ENCODE measurements at places on chromosomes 3 and 15.

DNA sequence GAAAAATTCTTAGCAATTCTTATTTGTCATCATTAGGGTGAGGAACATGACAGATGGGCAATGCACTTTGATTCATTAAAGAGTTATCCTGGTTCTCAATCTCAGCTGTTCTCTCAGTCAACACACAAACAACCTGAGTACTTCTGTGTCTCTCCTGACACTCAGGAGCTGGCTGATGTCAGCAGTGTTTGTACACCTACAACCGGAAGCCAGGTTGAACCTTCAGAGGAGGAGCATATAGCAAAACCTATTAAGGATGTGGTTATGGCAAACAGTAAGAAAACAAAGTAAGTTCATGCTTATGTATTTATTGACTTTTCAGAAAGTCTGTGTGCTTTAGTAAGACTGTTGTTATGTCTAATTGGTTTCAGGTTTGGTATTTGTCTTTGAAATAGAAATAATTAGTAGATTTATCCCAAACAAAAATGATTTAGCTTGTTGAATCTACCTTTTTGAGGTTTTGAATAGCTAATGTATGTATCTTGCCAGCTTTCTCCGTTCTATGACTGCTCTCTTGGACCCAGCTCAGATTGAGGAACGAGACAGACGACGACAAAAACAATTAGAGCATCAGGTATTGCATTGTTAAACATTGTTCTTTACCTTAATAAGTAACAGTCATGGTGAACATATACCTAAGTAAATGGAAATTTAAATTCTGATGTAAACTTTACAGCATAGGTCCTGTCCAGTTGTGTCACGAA is 36.6 kb downstream of the CCDC66 start:
- peak; percentile 28 for DNase-seq

- DNase-seq: peak; percentile 28
Measured at GRCh38 chr3:134796281-134797056, 1.4 kb downstream of the EPHB1 start.

- DNase-seq: no peak
Measured at GRCh38 chr3:70597312-70597711, 284.9 kb upstream of the MDFIC2 start.

GRCh38 chr15:98658831-98659699 is 10.7 kb downstream of the IGF1R start:
- no peak for DNase-seq

DNA sequence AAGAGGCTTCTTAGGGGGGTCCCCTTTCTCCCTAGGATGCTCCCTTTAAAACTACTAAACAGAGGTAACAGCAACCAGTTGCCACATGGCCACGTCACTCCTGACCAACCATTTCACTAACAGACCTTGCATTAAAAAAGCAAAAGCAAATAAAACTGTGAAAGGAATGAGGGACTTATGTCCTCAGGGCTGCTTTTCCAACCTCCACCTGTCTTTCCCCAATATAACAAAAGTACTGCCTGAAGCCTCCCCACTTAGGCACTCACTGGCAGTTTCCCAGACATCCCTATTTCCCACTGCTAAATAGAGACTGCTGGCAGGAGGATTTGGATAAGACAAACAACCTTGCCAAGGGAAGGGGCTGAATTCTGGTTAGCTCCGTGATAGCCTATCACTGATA is 130.3 kb downstream of the ATP8B4 start:
- no peak for DNase-seq

DNA sequence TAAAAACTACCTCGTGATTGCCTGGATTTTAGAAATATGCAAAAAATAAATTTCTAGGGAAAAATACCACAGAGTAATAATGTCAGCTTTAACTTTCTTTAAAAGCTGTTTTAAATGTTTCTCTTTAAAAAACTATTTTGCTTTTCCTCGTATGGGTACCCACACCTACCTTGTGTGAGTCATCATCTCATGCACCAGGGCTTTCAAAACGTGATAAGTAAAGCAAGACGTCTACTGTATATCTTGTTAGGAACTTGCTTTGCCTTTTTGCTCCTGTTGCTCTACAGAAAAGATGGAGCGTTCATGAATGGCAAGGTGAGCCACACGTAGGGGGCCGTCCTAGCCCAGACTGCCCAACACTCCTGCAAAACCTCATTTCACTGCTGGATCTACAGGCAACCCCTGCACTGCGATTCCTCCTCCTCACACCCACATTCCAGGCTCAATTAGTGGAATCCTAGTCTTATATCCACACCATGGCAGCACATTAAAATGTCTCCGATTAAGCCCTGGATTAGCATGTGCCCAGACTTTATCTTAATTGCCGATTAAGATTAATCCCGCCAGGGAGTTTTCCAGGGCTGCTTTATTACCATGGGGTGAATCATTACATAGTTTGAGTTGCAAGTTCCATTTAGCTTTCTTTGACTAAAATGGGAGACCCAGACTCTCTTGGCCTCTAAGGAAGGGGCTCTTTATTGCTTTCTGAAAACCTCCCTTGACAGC is 293.6 kb upstream of the ICE2 start:
- DNase-seq: no peak

- no peak for DNase-seq
Measured at GRCh38 chr3:77320514-77320913, 280.6 kb downstream of the ROBO2 start.

GRCh38 chr3:60986552-60986951 is 264.7 kb downstream of the FHIT start:
- DNase-seq: no peak

DNA sequence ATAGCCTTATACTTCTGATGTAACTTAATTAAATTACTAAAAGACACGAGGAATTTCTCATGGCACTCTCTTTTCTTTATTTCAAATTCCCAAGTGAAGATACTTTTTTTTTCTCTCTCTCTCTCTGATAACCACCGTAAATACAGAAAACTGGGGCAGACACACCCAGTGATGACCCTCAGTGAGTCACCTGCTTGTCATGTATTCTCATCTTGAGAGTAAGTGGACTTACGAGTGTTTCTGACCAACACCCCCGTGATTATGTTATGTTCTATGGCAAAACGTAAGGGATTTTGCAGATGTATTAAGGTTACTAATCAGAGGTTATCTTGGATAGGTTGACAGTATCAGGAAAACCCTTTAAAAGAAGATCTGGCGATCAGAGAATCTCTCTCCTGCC is 348.8 kb upstream of the ZNF717 start:
- no peak for DNase-seq

GRCh38 chr3:54891540-54891897 is 36.3 kb downstream of the LRTM1 start:
- peak; percentile 33 for DNase-seq

DNA sequence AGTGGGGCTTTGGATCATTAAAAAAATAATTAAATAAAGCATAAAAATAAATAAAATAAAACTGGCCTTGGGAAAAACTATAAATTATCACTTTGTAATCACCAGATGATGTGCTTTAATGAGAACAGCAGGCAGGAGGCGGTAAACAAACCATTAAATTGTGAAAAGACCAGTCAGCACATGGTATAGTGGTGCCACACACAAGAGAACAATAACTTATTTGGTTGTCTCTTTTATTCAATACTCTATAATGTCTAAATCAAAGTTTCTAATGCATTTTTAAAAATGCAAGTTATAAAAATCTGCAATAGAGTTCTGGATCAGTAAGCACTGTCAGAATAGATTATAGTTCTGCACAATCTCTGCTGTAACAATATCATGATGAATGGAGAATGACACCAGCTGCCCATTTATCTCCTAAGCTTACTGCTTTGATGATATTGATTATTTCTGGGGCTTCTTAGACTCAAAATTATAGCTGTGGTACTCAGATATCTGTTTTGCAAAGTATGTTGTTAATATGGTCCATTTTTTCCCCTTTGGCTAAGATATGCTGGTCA is 259.3 kb downstream of the NAALADL2 start:
- DNase-seq: no peak

DNA sequence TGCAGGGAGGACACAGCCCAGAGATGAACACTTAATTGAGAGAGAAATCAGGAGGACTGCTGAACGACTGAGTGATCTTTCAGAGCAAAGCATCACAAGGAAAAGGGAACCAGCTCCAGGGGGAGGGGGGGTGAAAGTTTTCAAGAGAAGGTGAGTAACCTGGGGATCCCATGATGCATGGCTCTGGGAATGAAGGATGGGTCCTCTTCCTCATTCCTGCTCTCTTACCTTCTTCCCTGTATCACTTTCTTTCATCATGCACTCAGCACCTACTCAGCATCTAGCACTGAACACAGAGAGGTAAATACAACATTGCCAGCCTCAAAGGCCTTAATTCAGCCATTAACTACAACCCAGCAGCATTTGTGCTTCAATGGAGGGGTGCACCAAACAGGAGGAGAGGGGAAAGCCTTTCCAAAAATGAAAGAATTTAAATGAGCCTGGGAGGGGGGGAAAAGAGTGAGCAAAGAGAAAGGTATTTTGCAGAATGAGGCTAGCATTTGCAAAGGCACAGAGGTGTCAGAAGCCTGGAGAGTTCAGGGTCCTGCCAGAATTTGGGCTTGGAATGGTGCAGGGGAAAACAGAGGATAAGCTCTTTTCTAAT is 427.4 kb downstream of the FOXP1 start:
- no peak for DNase-seq

GRCh38 chr3:12286927-12287726 is 1.7 kb upstream of the PPARG start:
- DNase-seq: no peak

DNA sequence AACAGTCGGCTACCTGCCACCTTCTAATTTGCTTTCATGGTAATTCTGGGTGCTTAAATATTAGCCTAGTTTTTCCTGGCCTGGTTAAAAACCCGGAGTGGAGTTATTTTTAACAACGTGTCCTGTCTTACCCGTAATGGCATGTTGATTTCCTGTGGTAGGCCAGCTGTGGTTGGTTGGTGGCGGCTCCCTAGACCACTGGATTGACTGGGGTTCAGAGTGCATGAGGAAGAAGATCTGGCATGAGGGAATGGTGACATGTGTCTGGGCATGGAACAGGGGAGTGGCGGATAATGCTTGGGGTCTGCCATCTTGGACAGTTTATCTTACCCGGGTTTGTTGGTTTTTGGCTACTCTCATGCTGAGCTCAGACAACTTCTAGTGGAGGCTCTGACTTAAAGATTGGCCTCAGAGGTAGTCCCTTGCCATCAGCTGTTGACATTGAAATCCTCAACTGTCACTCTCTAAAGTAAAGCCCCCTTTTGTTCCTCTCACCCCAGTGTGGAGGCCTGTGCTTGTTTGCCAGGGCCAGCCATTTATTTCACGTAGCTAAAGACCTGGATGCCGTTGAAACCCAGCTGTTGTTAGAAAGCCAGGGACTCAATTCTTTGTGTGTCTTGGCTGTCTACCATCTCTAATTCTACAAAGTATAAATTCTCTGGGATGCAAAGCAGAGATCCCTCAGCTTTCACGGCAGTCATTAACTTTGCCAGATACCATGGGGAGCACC is 81.6 kb downstream of the DNASE1L3 start:
- no peak for DNase-seq

DNA sequence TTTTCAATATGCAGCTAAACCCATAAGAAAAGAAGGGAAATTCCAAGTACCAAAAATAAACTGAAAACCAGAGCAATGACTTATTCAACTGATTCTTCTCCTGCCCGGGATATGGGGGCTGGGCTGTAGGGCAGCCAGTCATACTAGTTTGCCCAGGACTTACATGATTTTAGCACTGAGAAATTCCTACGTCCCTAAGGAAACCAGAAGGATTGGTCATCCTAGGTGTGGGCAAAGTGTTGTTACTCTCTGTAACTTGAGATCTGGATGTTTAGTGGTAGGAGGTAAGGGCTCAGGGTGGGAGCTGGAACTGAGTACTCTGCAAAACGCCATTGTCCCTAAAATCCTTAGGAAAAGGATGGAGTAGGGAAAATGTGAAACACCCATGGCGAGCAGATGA is 1.2 kb upstream of the DAZL start:
- DNase-seq: no peak

DNA sequence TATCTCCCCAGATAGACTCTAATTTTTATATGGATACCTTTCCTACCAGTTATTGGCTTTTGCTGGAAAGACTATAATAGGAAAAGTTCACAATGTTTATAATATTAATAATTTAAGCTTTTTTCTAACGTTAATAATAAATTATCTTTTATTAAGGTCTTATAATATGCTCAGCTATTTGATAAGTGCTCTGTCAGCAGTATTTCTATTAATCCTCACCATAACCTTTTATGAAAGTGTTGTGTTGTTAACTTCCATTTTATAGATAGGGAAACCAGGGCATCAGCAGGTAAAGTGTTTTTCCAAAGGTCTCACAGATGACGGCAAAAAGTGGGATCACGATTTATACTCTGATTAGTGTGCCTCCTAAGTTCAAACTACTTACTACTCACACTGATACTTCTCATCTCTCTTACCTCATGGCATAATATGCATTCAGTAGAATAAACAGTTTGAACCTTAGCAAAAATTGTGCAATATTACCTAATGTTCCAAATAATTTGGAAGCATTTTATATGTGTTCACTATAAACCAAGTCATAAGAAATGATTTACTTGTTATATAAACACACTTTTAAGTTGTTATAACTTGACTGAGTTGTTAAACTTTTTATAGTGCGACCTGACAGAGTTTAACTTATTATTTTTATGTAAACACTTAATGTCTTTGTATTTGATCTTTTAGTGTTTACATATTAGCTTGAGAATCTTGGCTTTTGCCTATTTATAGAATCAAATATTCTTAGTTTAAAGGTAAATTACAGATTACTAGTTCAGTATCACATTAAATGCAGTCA is 274.9 kb upstream of the DCBLD2 start:
- no peak for DNase-seq

DNA sequence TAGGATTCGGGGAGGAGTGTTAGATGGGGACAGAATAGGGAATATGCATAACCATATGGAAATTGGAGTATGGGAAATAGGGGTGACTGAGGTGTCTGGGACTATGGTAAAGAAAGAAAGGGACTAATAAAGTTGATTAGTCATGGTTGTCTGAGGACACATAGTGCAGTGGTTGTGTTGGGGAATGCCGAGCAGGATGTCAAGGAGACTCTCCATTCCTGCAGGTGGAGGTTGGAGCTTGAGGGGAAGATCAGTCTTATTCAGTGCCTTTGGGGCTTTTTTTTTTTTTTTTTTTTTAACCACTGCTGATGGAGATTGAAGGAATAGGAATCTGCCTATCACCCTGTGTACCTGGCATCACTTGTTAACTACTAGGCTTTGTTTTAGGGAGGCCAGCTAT is 10.8 kb downstream of the NMD3 start:
- no peak for DNase-seq

GRCh38 chr3:186929186-186929585 is 1.1 kb upstream of the ST6GAL1 start:
- no peak for DNase-seq

DNA sequence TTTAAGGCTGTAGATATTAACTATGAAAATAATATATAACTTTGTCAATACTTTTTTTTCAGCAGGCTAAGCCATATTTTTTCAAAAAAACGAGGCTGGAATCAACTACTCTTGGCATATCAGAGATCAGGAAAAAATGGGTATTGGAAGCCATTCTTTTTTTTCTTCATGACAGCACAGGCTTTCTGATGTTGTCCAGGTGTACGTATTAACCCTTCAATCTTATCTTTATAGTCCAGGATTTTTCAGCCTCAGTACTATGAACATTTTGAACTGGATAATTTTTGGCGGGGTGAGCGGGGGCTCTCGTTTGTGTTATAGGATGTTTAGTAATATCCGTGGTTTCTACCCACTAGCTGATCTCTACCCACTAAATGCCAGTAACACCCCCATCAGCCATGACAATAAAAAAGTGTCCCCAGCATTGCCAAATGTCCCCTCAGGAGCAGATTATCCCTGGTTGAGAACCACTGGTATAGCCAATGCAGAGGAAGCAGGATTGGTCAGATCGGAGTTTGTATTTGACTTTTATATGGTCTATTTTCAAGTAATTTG is 52.0 kb downstream of the PLCL2 start:
- DNase-seq: no peak

GRCh38 chr15:28091313-28091712 is 7.8 kb downstream of the OCA2 start:
- DNase-seq: no peak

GRCh38 chr3:148943506-148944205 is 47.7 kb upstream of the GYG1 start:
- DNase-seq: peak; percentile 58
